Activated T-cell treated with anti-CD3 and anti-CD28 coated beads, Interleukin-2, amount 50 U/mL, for 72 hours (primary cell): ENCODE measurements at places on chromosomes 2 and 18.

GRCh38 chr2:55922291-55922907, 1.2 kb downstream of the EFEMP1 start:
- DNase-seq = no peak

- DNase-seq = no peak
These were observed 204.3 kb downstream of the KLHL29 start for GRCh38 chr2:23589220-23589647.

DNA sequence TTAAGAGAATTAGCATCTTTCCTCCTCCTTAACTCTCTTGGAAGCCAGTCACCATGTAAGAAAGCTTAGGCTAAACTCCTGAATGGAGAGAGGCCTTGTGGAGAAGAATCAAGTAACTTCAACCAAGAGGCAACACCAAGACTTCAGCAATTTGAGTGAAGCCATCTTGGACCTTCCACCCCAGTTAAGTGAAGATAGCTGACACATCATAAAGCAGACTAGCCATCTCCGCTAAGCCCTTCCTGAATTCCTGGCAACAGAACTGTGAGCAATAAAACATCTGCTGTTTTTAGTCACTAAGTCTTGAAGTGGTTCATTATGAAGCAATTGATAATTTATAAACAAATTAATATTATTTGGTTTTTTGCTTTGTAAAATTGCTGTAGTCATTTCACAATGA, 1.5 kb upstream of the ZNF397 start:
- no peak for DNase-seq

DNA sequence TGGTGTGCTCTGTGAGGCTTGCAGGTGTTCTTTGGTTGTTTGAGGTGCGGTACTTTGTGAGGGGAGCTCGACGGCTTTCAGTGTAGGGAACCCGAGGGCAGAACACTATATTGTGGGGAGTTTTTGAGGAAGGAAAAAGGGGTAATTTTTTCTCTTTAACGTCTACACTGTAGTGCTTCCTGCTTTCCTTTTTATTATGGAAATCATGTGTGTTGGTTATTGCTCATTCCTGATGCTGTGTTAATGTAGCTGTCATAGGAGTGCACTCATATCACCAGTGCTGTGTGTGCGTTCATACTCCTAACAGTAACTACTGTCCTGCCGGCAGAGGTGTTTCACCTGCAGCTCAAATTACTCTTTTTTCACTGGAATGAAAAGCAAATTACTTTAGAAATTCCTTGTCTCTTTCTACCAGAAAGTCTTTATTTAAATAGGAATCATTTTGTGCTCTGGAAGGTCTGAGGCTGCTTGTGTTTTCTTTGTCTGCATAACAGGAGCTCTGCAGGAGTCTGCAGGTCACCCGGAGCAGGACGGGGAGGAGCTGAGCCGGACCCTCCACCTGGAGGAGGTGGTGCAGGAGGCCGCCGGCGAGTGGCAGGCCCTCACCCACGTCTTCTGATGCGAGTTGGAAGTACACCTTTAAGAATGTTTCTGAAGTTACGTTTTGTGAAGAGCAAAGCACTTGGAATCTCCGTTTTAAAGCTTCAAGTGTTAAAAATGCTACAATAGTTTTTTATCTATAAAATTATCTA, 145.5 kb downstream of the ZNF236 start:
- no peak for DNase-seq

- DNase-seq = no peak
These were observed 43.2 kb upstream of the CAB39 start for GRCh38 chr2:230669386-230669950.

- no peak for DNase-seq
These were observed 578.5 kb downstream of the TSN start for GRCh38 chr2:122333932-122334331.

GRCh38 chr2:21307037-21307436, 183.3 kb downstream of the TDRD15 start:
- no peak for DNase-seq

GRCh38 chr2:237995036-237995435, 28.2 kb downstream of the UBE2F start:
- no peak for DNase-seq

- DNase-seq = no peak
These were observed 10.6 kb upstream of the FAM117B start for GRCh38 chr2:202624133-202624532.

GRCh38 chr2:191003405-191004309, 10.3 kb downstream of the STAT1 start:
- DNase-seq = no peak

- no peak for DNase-seq
These were observed 349.3 kb upstream of the SALL3 start for GRCh38 chr18:78630356-78630755.

GRCh38 chr2:215794829-215795546, 218.4 kb downstream of the MREG start:
- no peak for DNase-seq

DNA sequence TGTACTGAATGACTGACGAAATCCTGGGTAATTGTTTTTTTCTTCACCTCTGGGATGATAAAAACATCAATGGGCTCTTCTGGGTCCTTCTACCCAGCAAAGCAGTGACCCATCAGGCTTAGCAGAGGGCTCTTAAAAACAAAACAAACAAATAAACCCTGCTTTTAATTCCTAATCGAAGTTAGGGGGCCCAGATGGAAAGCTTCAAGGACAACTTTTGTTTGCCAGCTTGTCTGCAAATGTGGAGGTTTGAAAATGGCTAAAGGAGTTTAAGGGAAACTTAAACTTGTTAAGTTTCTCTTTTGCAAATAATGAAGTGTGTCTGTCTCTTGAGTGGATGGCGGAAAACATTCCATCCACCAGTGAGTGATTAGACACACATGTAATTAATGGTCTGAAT, 327.2 kb downstream of the SATB2 start:
- no peak for DNase-seq

DNA sequence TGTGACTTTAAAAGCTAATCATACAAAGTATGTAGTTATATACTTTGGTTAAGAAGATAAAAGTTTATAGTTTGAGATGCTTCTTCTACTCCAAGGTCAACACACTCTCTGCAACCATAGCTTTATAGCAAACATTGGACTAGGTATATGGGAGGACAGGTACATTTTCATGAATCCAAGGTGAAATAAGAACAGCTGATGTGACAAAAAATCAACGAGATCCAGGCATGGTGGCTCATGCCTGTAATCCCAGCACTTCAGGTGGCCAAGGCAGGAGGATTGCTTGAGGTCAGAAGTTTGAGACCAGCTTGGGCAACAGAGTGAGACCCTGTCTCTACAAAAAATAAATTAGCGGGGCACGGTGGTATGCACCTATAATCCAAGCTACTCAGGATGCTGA, 163.3 kb upstream of the VWC2L start:
- no peak for DNase-seq

GRCh38 chr18:76618721-76619120, 123.7 kb upstream of the ZNF516 start:
- no peak for DNase-seq
